ENCODE measurements at places on chromosomes 12 and 14. TPM values are rescaled to one million over a fixed set of nuclear protein-coding genes. Genes with fewer than 3 reads are reported as not detected.

DNA sequence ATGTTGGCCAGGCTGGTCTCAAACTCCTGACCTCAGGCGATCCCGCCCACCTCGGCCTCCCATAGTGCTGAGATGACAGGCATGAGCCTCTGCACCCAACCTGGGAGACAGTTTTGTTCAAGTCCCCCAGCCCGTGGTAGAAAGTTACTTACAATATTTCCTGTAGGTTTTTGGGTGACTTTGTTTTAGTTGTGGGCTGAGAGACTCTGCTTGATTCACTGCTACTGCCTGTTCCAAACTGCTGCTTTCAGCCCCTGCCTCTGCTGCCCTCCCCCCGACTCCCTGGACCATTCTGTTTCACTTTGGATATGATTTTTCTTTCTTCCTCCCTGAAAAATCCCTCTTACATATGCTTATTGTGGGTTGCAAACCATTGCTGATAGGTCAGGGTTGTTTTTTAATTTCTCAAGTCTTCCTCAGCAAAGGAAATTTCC is 13.4 kb upstream of the PCNX1 start:
- H3K27me3 ChIP-seq: no peaks in the 10 kb centered on the region
- H3K4me1 ChIP-seq: peaks cover 66% of the 10 kb centered on the region
- H3K4me3 ChIP-seq: peak overlapping the region; percentile 70
- no peak for DNase-seq
- peak overlapping the region; percentile 91 for H3K27ac ChIP-seq

DNA sequence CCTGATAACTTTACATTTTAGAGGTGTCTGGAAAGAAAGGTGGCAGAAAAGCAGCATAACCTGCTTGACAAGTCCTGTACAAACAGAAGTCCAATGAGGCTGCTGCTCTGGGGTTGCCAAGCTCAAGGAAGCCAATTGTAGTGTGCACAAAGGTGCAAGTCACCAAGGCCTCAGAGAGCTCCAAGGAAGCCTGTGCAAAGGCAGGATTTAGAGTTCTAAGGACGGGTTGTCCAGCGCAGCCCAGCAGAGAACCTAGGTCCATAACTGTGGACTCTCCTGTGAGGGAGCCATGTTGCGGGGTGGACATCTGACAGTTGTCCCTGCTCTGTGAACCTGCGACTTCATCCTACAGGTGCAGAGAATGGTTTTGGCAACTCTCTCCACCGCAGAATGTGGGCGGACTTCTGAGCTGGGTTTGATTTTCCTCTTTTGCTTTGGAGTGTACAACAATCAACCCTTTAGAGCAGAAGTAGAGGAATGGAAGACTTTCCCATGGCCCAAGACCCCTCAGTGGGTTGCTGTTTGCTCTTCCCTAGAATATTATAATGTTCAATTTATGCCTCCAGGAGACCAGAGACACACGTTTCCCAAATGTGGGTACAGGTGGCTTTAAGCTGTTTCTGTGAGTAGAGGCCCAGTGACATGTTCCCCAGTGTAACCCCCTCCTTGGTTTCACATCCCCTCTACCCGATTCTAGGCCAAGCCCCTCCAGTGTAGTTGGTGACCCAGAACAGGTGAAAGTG is 81.0 kb downstream of the ETV6 start:
- peak overlapping the region; percentile 49 for H3K4me3 ChIP-seq
- H3K4me1 ChIP-seq: peaks cover 50% of the 10 kb centered on the region
- H3K27me3 ChIP-seq: no peaks in the 10 kb centered on the region
- no peak for DNase-seq

- peaks cover 14% of the 10 kb centered on the region for H3K27me3 ChIP-seq
- no peak overlapping the region for H3K4me3 ChIP-seq
- peaks cover 2% of the 10 kb centered on the region for H3K4me1 ChIP-seq
- no peaks in the 10 kb centered on the region for H3K36me3 ChIP-seq
- H3K27ac ChIP-seq: no peak overlapping the region
Measured at GRCh38 chr12:80170915-80171314, 71.6 kb downstream of the OTOGL start.

DNA sequence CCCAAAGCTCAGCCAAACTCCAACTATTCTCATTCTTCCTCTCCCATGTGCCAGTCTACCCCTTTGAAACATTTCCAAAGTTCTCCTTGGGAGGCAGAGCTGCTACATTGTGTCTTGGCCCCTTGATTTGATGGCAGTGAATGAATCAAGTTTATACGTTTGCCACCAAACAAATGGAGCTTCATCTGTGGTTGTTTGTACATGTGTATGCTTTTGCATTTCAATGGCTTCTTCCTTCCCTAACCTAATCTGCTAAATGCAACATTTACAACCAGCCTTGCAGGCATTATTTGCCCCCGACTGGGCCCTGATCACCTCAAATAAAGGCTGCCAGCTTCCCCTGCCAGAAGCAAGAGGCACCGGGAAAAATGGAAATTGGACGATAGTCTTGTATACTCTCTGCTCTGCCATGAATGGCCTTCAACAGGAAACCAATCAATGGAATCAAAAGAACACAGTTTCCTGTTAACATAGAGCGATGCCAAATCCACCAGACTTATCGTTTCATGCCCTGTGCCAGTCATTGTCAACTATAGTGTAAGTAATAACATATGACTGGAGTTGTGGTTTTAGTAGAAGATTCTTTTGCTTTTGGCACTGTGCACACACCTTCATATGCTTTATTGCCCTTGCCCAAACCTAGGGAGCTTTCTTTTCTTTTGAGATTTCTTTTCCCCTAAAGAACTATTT is 97.8 kb downstream of the TMEM30B start:
- peaks cover 26% of the 10 kb centered on the region for H3K27me3 ChIP-seq
- no peaks in the 10 kb centered on the region for H3K36me3 ChIP-seq
- DNase-seq: no peak
- no peak overlapping the region for H3K4me3 ChIP-seq

DNA sequence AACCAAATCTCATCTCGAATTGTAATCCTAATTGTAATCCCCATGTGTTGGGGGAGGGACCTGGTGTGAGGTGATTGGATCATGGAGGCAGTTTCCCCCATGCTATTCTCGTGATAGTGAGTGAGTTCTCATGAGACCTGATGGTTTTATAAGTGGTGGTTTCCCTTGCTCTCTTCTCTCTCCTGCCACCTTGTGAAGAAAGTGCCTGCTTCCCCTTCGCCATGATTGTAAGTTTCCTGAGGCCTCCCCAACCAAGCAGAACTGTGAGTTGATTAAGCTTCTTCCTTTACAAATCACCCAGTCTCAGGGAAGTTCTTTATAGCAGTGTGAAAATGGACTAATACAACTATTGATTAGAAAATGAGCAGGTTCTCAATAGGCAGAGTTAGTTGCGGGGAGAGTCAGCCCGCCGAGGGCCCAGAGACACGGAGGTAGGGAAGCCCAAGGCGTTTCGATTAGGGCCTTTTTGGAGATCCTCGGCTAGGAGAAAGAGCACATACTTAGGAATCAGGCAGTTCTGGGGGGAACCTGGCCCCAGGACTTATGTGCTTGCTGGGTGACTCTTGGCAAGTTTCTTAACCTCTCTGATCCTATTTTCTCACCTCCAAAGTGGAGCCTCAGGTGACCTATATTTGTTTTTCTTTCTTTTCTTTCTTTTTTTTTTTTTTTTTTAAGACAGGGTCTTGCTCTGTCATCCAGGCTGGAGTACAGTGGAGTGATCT is 65.7 kb downstream of the MVK start:
- H3K4me1 ChIP-seq: no peaks in the 10 kb centered on the region
- no peaks in the 10 kb centered on the region for H3K36me3 ChIP-seq
- H3K27ac ChIP-seq: no peak overlapping the region
- DNase-seq: no peak
- peaks cover 4% of the 10 kb centered on the region for H3K27me3 ChIP-seq

GRCh38 chr12:113333877-113334785 is 778 bp downstream of the SLC8B1 start:
- peaks cover 4% of the 10 kb centered on the region for H3K27me3 ChIP-seq
- H3K4me1 ChIP-seq: peaks cover 19% of the 10 kb centered on the region
- DNase-seq: peak; percentile 38
- H3K36me3 ChIP-seq: peaks cover 17% of the 10 kb centered on the region
- peak overlapping the region; percentile 93 for H3K4me3 ChIP-seq

DNA sequence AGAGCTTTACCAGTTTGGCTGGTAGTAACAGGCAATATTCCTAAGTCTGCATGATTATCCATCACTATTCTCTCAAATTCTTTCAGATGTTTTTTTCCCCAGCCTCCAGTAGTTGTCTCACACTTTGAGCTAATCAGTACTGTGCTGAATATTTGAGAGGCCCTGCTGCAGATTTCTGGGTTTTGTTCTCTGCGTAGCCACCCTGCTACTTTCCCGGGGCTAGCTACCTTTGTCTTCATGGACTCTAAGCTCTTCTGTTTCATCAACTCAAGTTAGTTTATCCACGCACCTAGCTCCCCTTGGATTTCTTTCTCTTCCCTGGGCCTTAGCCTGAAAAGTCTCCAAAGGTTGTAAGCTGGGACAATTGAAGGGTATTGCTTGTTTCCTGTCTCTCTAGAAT is 73.0 kb downstream of the FUT8 start:
- no peaks in the 10 kb centered on the region for H3K27me3 ChIP-seq
- DNase-seq: no peak
- no peak overlapping the region for H3K4me3 ChIP-seq
- no peak overlapping the region for H3K27ac ChIP-seq
- H3K36me3 ChIP-seq: peaks cover 41% of the 10 kb centered on the region
- peaks cover 24% of the 10 kb centered on the region for H3K4me1 ChIP-seq

DNA sequence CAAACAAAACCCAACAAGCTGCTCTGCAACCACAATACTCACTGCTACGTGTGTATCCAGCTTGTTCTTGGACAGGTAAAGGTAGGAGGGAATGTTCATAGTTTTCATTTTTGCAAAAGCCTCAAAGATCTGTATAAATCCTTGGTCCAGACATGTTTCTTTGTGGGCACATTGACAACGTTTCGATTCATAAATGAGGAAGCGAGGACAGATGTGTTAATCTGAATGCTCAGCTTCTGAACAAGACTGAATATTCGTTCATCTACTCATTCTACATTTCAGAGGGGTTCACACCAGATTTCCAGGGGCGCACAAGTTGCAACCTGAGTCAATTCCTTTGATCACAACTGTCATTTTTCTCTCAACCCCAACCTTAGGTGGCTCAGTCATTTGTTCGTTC is 134.4 kb downstream of the LLPH start:
- DNase-seq: no peak
- no peak overlapping the region for H3K4me3 ChIP-seq
- H3K27ac ChIP-seq: no peak overlapping the region
- no peaks in the 10 kb centered on the region for H3K36me3 ChIP-seq
- no peaks in the 10 kb centered on the region for H3K4me1 ChIP-seq
- peaks cover 4% of the 10 kb centered on the region for H3K27me3 ChIP-seq

DNA sequence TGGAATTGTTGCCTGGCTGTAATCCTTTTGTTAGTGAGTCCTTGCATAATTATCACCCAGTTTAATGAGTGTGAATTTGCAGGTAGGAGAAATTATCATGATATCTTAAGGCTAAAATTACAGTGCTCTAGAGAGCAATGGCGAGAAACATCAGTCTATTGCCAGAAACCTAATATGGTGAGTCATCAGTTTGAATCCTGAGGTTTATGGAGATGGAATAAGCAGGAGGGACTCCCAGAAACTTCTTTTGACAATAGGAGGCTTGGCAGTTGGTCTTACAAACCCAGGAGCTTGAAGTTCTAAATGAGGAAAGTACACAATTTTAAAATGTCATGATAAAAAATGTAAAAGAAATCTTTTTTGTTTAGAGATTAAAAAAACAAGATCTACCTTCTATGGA is 31.5 kb upstream of the CRADD start:
- DNase-seq: no peak
- no peak overlapping the region for H3K27ac ChIP-seq
- H3K36me3 ChIP-seq: no peaks in the 10 kb centered on the region
- peaks cover 8% of the 10 kb centered on the region for H3K27me3 ChIP-seq

INHBE gene
- not detected for total RNA-seq

SLCO1B3 gene
- not detected for total RNA-seq

KRT77 gene
- not detected for total RNA-seq

TECPR2 gene
- 9.8 TPM for total RNA-seq

PPP1R36 gene
- total RNA-seq: 0.69 TPM

Data from activated naive CD8-positive, alpha-beta T cell treated with anti-CD3 and anti-CD28 coated beads, Interleukin-2, amount 10 ng/mL, durations not matched to agents 7 days and 5 days (primary cell).